Stimulated activated CD4-positive, alpha-beta T cell treated with anti-CD3 and anti-CD28 coated beads, Interleukin-15, amount 100 ng/mL, for 48 hours (primary cell): ENCODE measurements at places on chromosomes 7 and 10.

DNA sequence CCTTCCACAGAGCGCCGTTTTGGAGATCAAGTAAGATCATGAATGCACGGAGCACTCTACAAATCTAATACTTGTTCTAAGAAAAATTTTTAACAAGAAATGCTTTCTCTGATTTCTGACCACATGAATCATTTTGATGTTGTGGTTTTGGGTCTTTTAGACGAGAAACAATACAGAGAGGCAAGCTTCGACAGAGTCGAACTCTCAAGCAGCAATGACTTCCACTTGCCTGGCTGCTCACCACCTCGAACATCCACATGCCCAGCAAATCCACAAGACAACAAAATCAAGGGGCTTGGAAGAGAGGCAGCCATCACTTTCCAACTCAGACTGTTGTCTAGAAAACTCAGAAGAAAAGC lies 69.4 kb upstream of the GSDME start:
- no peak for DNase-seq

DNA sequence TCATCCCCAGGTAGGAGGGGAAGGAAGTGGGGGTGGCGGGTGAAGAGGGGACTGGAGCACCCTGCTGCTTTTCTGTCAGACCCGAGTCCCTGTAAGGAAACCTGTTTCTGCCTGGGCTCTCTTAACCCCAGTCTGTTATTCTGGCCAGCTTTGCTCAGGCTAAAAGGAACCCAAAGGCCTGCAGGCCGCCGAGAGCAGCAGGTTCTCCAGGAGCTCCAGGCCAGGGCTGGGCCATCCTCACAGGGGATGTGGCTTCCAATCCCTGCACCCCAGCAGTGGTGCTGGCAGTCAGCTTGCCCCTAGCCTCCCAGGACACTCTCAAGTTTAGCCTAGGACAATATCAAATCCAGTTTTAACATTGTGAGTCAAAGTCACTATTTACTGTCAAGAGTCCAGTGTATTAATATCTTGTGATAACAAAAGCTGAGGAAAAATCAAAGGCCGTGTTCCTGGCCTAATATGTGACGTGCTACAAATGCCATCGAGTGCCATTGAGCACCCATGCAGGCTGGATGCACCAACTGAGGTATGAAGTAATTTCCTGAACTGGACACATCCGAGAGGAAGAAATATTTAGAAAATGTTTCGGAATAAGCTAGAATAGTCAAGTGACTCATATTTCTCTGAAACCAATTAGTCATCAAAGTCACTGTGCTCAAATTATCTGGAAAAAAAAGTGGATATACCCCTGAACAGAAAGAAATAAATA lies 7.0 kb downstream of the PKD1L1 start:
- DNase-seq: no peak

GRCh38 chr7:3168869-3169268 lies 125.2 kb upstream of the CARD11 start:
- DNase-seq: no peak

- DNase-seq: no peak
Measured at GRCh38 chr10:123455861-123456260, 210.3 kb upstream of the GPR26 start.

DNA sequence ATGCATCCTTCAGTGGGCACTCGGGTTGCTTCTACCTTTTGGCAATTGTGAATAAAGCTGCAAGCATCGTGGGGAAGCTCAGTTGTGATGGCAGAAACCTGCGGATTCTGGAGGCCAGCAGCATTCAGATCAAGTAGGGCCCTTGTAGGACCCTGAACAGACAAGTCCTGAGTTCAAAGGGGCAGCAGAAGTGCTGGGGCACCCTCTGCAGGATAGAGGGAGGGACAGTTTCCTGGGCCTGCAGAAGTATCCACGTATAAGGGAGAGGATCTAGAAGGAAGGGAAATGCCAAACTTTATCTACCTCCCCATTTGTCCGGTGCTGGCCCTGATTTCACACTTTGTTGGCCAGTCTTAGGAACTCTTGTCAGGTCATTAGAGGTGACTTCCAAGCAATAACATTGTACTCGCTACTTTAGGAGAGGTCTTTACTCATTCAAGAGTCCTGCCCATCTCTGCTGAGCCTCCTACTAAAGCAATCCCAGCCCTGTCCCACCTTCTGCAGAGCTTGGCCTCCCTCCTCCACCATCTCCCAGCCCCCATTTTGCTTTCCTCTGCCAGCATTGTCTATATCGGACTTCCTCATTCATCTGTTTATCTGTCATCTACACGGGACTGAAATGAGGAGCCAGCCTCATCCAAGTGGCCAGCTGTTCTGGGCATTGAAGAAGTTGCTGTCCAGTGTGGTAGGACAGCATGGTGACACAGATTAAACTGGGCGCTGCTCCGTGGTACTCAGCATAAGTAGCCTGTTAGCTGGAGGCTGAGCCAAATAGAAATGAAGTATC lies 26.6 kb upstream of the R3HCC1L start:
- no peak for DNase-seq

GRCh38 chr10:102635377-102635776 lies 8.9 kb upstream of the TRIM8 start:
- no peak for DNase-seq

DNA sequence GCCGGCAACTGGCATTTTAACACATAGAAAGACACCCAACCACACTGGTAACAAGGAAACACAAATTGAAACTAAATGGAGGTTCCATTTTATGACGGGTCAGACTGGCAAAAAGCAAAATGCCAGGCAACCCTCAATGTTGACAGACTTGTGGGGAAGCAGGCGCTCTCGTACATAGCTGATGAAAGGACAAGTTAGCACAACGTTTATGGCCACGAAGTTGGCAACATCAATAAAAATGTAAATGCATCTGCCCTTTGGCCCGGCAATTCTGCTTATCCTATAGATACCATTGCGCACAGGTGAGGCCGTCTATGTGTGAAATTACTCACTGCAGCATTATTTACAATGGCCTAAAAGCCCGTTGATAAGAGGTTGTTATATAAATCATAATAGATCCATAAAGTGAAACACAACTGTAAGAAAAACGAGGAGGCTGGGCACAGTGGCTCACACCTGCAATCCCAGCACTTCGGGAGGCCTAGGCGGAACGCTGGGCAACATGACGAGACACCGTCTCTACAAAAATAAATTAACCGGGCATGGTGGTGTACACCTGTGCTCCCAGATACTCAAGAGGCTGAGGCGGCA lies 39.8 kb downstream of the FOXL3 start:
- DNase-seq: no peak

- no peak for DNase-seq
Measured at GRCh38 chr7:138935465-138936011, 45.7 kb downstream of the KIAA1549 start.

DNA sequence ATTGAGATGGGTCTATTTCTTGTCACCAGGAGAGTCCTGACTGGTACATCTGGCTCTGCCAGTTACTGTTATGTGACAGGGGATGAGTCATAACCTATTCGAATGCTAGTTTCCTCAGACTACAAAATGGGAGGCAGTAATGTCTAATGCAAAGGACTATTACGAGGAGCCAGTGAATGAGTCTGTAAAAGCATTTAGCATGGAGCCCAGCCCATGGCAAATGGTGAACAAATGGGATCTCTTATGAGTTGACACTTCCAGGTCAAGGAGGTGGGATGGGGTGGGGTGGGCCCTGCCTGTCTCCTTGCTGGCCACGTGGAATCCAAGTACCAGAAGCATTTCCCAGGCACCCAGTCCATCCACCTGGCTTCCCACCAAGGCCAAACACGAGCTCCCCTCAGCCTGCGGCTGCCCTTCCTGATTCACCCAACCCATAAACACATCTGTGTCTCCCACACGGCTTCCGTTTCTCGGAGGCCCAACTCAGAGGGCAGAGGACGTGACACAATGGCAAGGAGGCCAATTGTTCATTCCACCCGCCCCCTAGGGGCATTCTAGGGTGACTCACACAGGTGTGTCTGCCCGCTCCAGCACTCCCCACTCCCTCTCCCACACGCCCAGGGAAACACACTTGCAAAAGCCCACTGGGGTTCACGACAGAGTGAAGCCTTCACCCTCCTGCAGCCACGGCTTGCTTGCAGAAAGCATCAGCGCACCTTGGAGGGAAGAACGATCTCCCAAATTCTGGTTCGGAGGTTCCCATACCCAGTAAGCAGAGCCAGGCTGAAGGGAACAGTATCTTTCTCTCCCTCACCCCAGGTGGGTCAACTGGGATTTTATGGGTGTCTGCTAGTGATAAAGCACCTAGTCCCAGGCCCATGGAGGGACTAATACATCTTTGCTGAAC lies 109.8 kb downstream of the SH3PXD2A start:
- peak; percentile 59 for DNase-seq

- DNase-seq: no peak
Measured at GRCh38 chr7:128103498-128104107, 72.4 kb upstream of the LRRC4 start.

DNA sequence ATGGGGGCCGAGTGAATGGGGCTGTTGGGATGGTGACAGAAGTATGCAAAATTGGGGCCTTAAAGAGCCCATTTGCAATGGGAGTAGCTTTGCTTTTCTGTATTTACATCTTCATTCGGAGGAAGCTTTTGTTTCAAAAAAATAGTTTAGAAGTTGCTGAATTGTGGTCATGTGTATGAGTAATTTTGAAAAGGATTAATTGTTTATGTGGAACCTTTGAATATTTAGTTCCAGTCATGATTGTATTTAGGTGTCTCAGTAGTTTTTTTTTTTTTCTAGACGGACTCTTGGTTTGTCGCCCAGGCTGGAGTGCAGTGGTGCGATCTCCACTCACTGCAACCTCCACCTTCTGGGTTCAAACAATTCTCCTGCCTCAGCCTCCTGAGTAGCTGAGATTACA lies 37.2 kb downstream of the RBM33 start:
- no peak for DNase-seq

DNA sequence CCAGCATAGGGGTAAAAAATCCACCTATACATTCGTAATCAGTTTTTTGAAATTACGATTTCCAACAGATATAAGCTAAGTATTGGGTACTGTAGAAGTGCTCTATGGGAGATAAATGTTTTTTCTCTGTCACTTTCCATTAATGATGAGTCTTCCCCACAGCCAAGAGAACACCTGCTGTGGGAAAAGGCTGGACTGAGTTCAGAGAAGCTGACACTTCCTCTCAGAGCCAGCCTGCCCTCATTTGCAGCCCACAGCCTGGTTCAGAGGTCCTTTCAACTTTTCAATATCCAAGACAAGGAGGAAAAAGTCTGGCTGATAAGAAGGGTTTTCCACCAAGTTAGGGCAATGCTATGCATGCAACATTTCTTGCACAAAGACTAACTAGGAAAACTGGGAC lies 64.5 kb upstream of the DNAJB12 start:
- no peak for DNase-seq

GRCh38 chr10:13352519-13352918 lies 4.4 kb upstream of the SEPHS1 start:
- no peak for DNase-seq

DNA sequence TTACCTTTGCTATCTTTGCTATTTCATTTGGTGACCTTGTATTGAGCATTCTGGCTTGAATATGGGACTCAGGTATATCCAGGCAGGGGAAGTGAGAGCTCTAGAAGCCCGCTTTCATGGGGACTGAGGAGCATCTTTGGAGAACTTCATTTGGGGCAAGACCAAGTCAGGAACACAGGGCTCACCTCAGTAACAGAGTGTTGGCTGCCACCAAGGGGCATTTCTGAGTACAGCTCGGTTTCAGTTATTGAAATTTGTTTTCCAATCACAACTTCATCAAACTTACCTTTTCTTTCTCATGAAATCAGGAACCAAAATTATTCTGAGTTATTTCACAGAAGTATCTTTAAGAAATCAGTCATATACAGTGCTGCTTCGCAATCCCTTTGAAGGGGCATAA lies 337.2 kb downstream of the C7orf25 start:
- no peak for DNase-seq

- DNase-seq: no peak
Measured at GRCh38 chr10:61961278-61961677, 59.8 kb downstream of the ARID5B start.

DNA sequence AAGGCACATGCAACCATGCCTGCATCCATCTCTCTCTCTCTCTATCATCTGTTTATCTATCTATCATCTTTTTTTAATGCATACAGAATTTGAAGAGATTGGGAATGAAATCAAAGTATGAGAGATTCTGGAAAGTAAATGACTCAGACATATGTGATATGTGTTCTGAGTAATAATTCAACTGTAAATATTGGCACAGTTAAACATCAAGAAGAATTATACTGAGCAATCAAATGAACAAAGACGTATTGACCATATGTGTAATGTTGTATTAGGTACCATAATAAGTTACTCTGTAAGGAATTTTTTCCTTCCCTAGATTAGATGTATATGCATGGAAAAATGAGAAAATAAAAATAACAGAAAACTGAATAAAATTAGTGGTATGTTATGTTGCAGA lies 108.3 kb downstream of the SUGCT start:
- DNase-seq: no peak

DNA sequence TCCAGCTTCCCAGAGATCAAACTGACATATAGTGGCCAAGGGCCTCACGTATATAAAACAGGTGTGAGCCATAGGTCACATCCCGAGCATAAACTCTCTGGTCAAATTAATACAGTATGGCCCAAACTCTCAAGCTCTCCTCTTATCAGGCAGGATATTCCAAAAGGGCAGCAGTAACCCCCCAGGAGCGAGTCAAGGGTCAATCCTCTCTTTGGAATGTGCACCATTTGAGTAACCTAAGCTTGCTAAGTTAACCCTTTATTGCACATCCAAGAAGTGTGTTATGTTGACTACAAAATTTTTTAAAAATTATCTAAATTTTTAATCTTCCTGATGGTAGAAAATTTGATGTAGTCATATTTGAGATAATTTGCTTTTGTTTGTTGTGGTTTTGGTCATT lies 4.5 kb upstream of the TRIM24 start:
- DNase-seq: no peak

DNA sequence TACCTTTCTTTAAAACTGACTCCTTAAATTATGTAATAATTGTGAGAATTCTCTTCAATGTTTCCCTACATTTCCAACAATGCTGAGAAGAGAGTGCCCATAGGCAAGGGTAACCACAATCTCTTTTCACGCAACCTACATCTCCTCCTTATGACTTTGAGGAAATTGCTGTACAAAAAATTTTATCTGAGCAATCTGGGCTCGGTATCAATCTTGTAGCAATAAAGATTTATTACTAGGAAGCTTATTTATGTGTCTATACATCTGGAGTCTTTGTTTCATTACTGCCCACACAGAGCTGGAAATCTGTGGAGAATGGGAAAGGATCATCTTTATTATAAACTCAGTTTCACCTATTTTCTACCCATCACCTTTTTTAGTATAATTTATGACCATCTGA lies 913.8 kb upstream of the SORCS1 start:
- DNase-seq: no peak

- DNase-seq: no peak
Measured at GRCh38 chr10:70492786-70493659, 14.5 kb downstream of the PALD1 start.

DNA sequence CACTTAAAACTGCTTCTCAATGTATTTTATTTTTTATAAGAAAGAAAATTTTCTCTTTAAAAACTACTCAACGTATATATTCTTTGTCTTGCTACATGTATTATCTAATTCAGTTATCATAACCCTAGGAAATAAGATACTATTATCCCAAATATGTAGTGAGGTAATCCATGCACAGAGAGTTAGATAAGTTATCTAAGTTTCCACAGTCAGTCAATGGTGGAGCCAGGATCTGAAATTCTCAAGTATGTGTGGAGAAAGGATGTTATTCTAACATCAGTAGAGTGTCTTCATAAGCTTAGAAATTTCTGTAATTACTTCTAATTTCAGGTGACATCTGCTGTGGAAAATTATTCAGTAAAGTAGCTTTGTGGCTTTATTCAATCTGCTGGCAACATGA lies 239.9 kb downstream of the CSTF2T start:
- DNase-seq: no peak
